ENCODE measurements at places on chromosomes 1 and 21.

GRCh38 chr1:110210604-110211495 lies 736 bp downstream of the KCNC4 start:
- peak; percentile 72 for DNase-seq

DNA sequence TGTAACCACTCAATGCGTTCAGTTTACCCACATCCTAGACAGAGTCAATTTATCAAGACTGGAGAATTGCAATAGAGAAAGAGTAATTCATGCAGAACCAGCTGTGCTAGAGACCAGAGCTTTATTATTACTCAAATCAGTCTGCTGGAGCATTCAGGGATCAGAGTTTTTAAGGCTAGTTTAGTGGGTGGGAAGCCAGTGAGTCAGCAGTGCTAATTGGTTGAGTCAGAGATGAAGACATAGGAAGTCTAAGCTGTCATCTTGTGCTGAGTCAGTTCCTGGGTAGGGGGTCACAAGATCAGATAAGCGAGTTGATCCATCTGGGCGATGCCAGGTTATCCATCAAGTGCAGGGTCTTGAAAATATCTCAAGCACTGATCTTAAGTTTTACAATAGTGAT lies 499.6 kb downstream of the MRPL39 start:
- DNase-seq = no peak

GRCh38 chr21:16330908-16331268 lies 601.1 kb downstream of the USP25 start:
- DNase-seq = no peak

DNA sequence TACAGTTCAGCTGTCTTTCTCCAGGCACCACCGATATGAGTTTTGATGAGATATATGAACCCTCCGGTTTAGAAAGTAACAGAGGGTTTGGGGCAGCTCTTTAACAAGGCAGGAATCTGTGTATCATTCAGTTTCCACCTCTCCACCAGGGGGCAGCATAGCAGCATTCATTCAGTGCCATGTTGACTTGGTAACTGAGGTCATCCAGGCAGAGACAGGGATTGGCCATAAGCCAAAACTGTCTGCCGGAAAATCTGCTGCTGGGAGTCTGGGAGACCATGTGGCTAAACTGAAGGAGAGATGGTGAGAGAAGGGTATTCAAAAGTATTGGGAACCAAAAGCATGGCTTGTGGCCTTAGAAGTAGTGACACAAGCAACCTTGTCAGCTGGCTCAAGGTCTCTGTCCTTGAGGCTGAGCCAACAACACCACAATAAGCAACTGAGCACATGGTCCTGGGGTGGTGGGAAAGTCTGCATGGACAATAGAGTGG lies 98.5 kb downstream of the LMX1A start:
- peak; percentile 64 for DNase-seq

GRCh38 chr1:179195376-179195775 lies 34.1 kb downstream of the ABL2 start:
- DNase-seq = no peak

GRCh38 chr1:3917761-3918160 lies 17.7 kb upstream of the C1orf174 start:
- no peak for DNase-seq

- no peak for DNase-seq
Observed at GRCh38 chr1:80961464-80962190, 839.1 kb upstream of the ADGRL2 start.

DNA sequence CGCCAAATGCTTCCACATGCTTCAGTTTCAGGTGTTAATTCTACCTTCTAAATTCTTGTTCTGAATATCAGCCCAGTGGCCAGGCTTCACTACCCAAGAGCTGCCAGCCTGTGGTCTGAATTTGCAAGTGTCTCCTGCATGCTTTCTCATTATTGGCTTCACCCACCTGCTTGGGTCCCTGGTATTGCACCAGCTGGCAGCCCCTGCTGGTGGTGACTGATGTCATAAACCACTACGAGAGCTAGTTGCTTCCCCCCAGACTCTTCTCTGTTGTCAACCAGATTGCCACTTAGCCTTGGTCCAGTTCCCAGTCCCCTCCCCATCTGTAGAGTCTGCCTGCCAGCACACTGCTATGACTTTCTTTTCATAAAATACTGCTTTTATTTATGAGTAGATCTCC lies 197.7 kb upstream of the DUSP10 start:
- no peak for DNase-seq

GRCh38 chr1:186208405-186209129 lies 166.5 kb downstream of the TPR start:
- no peak for DNase-seq

DNA sequence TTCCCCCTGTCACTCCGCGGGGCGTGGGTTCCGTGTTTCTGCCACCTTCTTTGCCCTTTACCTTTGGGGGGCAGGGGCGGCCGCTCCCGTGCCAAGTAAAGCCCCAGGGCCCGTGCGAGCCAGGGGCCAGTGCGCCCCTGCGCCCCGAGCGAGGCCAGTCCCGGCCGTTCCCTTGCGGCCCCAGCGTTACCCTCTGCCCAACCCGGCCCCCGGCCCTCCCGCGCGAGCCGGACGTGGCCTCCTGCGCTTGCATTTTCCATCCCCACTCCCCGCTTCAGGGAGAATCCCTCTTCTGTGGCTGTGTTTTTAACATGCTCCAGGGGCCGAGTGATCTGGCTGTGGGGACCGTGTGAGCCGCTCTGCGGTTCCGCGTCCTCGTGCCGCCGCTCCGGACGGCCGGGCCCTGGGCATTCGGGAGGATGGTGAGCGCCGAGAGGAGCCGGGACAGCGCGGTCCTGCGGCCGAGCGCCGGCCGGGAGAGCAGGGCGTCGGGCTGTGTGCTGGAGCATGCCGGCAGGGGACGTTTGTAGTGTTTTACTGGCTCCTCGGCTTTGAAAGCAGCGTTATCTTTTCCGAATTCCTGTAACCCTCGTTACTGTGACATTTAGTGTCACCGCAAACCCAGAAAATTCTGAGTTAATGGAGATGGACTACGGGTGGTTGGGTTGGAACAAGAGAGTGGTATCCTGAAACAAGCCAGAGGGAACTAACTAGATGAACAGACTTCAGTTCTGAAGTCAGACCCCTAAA lies 1.0 kb downstream of the GALNT2 start:
- peak; percentile 54 for DNase-seq

GRCh38 chr1:20867847-20868246 lies 80.7 kb upstream of the HP1BP3 start:
- DNase-seq = no peak

- DNase-seq = peak; percentile 78
Observed at GRCh38 chr1:23369335-23370013, at the start of gene ZNF436. Gene ZNF436, minus strand, starts transcription at chr1:23369836. Its CDS starts 1,831 bp downstream, at chr1:23368005.

DNA sequence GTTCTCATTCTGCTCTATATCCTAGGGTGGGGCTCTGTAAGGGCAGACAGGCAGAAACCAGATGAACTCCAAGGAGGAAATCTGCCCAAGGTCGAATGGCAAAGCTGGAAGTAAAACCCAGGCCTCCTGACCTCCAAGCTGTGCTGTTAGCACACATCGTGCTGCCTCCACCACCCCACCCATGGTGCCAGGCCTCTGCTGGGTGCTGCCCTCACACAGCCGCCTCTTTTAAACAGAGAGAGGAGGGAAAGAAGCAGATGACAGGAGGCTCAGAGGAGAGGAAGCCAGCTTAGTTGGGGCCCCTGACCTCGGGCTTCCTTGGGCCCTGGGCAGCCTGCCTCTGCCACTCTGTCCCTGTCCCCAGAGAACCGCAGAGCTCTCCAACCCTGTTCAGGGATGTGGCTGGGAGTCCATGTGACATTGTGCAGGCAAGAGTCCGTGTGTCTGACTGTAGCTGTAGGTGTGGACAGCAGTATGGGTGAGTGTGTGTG lies 1.1 kb downstream of the SYNC start:
- no peak for DNase-seq

DNA sequence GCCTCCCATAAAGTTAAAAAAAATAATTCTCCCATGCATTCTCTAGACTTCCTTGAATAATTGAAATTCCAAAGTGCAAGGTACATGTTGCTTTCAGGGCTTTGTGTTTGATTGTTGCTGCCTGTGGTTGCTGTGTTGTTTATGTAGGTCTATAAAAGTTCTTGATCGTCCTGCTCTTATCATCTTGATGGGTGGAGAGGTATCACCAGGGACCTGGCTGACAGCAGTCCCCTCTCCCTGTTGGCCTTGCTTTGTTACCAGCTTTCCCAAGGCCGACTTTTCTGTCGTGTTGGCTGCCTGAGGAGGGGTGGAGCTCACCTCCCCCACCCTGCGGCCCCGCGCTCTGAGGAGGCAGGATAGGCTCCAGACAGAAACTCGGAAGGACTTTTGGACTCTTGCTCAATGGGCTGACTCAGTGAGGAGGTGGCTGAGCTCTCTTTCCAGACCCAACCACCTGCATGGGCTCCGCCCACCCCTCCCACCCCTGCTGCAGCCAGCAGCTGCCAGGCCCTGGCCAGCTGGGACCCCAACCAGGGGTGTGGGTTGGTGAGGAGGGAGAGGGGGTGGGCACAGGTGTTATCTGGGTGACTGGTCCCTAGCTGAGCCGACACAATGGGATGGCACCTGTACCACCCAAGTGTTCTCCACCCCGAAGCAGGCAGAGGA lies 2.0 kb downstream of the INAVA start:
- peak; percentile 34 for DNase-seq

DNA sequence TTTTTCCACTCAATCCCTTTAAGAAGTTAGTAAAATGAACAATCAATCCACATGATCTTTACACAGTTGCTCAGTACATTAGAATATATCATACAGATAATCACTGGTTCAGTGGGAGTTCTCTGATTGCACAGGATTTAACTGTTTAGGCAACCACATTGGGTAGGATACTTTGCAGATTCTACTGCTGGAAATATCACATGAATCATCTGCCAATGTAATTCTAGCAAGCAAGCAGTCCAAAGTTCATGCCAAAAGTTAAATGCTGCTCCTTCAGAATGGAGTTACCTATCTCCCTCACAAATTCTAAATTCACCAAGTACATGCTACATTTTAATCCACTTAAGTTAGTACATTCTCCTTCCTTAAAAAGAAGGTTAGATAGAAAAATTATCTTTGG lies 52.4 kb downstream of the NEGR1 start:
- DNase-seq = no peak

GRCh38 chr21:18228060-18228739 lies 16.4 kb upstream of the CHODL start:
- DNase-seq = no peak

- DNase-seq = no peak
Observed at GRCh38 chr21:16912075-16912474, 600.8 kb upstream of the CXADR start.

- DNase-seq = no peak
Observed at GRCh38 chr1:204992201-204992997, 50.6 kb upstream of the CNTN2 start.

Data from NCI-H146 (cell line).